NB4 (cell line): ENCODE measurements at places on chromosomes 4 and X.
A peak's percentile ranks its signal among the peaks of the same experiment; 100 is the strongest.

- no peak for DNase-seq
Measured at GRCh38 chr4:127182687-127183086, 450.1 kb upstream of the INTU start.

DNA sequence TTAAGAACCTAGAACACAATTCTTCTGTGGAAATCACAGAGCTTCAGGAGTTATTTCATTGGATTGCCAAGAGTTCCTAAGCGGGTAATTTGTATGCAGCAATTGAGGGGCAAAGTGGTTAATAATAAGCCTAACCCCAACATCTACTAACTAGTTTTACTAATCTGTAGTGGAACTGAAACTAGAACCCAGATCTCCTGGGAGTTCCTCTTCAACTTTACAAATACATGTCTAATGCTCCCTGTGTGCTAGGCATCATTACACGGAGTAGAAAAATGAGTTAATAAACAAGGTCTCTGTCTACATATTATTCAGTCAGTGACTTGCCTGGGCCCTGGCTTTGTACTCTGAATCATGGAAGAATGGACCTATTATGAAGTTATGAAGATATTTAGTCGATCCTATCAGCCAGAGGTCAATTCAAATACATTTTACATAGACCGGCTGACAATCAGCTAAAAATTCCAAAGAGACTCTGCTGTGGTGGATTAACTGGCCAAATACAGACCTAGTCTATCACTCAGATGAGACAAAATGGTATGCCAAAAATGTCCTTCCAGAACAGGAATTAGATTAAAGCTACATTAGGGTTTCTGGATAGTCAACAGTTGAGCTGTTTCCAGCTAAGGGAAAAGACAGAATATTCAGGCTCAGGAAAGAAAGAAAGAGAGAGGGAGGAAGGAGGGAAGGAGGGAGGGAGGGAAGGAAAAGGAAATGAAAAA is 326.0 kb downstream of the FBXW7 start:
- no peak for DNase-seq

DNA sequence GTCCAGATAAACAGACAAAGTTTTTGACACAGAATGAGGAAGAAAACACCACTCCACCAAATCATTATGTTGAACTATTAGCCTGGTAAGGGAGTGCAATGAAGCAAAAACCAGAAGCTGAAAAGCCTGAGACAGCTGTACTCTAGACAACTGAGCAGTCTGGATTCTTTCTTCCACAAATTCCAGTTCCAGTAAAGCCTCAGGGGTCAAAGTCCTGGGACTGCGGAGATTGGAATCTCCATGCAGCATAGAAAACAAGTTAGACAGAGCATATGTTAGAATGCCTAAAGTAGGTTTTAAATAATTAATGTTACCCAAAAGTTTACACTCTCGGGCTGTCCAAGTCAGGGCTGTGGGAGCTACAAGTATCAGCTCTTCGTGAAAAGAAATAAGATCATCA is 263.2 kb downstream of the TECRL start:
- DNase-seq: no peak

GRCh38 chrX:20521222-20521621 is 254.5 kb upstream of the RPS6KA3 start:
- DNase-seq: no peak

DNA sequence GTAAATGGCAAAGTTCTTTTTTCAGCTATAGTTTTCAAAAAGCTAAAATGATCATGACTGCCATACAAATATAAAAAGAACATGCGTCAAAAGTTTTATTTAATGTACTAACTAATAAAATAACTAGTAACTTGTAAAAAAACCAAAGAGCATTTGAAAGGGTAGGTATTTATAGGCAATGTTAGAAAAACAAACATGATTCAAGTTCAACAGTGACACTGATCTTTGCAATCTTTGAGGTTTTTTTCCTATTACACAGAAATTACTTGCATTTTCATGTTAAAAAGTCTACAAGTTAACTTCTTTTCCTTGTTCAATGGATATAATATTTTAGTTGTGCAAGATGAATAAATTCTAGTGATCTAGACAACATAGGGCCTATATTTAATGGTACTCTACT is 72.3 kb upstream of the GRID2 start:
- no peak for DNase-seq

- DNase-seq: no peak
Measured at GRCh38 chr4:22202975-22203710, 254.6 kb upstream of the KCNIP4 start.

DNA sequence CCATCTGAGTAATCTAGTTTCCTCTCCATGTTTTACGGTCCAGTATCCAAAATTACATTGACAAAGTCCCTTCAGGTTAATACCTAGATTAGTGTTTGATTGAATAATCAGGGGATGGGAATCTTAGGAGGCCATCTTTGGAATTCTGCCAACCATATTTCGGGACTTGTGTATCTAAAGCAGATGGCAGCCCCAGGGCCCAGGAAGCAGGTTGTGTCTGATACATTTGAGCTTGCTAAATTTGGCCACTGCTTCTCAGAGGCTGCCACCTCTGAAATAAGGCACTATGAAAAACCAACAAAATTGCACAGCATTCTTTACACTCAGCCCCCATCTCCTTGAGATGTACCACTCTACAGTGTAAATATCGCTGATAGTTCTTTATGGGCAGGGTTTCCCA is 102.1 kb downstream of the ASB9 start:
- DNase-seq: no peak

DNA sequence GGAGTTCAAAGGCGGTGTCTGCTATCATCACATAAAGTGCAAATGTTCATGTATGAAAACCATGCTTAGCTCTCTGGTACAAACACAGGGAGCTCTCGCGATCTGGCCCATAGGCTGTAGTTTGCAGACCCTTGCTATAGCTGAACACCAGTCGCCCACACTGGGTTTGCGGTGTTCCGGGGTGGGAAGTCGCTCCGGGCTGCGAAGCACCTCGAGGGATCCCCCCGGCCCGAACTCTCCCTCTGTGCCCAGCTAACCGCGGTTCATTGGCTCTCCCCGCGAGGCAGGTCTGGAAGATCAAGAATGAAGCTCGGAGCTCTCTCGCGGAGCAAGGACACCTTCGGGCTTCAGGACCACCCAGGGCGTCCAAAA is 341 bp upstream of the PRPS2 start:
- DNase-seq: no peak

DNA sequence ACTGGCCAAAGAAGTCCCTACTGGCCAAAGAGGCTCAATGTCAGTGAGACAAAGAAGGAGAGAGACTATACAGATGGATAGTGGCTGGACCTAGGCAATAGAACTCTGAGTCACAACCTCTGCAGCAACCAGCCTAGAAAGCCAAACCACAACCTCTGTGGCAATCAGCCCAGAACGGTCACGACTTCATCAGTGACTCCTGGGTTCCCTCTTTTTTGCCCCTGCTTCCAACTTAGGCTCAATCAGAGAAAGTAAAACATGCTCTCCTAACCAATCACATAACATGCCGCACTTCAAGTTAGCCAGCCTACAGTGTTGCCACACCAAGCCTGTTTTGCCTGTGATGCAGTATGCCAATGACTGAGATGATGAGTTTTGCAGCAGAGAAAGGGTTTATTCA is 203.4 kb downstream of the ANAPC10 start:
- DNase-seq: peak; percentile 75

DNA sequence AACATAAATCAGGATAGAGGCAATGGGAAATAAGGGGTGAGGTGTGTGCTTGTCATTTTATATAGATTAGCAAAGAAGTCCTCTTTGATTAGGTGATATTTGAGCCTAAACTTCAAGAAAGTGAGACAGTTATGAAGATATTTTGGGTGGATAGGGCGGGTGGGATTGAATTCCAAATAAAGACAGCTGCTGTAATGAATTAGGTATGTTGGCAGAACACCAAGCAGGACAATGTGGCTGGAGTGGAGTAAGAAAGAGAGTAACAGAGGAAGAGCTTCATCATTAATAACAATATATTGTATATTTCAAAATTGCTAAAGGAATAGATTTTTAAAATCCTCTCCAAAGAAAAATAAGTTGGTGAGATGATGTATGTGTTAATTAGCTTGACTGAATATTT is 91.0 kb upstream of the CENPE start:
- DNase-seq: no peak

GRCh38 chr4:141416677-141417363 is 196.1 kb downstream of the ZNF330 start:
- no peak for DNase-seq

- no peak for DNase-seq
Measured at GRCh38 chrX:138708268-138708667, 3.2 kb downstream of the FGF13 start.

GRCh38 chr4:7298619-7299009 is 106.3 kb downstream of the SORCS2 start:
- no peak for DNase-seq

DNA sequence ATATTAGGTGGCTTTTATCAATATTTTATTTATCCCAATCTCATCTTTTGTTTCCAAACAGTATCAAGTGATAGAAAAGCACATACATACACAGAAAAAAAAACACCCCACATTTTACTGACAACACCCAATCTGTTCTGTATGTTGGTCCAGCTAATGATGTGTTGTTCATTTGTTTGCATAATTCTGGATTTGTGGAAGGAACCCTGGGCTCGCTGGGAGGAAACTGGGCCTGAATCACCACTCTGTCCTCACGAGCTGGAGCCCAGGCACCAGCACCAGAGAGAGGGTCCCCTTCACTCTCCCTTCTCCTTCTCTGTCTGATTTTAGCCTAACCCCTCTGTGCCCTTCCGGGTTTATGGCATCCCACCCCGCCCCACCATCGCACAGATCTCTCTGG is 79.8 kb downstream of the PSAPL1 start:
- no peak for DNase-seq

- no peak for DNase-seq
Measured at GRCh38 chr4:66169341-66169740, 499.1 kb upstream of the EPHA5 start.

GRCh38 chrX:134206221-134206620 is 30.8 kb upstream of the CCDC160 start:
- DNase-seq: no peak

- no peak for DNase-seq
Measured at GRCh38 chr4:174933083-174933482, 14.9 kb downstream of the ADAM29 start.

GRCh38 chr4:152357206-152357605 is 178.7 kb downstream of the FBXW7 start:
- DNase-seq: peak; percentile 50

DNA sequence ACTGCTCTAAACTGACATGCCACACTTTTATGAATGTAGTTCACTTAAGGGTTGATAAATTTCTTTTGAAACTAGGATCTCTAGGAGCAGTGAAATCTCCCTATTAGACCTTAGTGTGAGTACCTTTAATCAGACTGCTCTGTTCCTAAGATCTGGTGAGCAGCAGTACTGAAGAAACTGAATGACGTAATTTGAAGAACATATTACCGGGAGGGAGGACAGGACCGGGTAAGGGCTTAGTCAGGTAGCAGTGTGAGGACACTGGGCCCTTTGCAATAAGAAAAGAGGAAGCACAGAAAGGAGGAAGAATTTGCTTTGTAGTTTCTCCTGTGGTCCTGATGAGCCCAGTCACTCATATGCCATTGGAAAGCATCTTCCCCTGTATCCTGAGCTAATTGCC is 255.2 kb downstream of the THOC2 start:
- DNase-seq: peak; percentile 8

GRCh38 chr4:96753216-96753615 is 913.3 kb downstream of the PDHA2 start:
- no peak for DNase-seq

GRCh38 chrX:15854080-15854655 is 445 bp downstream of the AP1S2 start:
- DNase-seq: peak; percentile 49

- no peak for DNase-seq
Measured at GRCh38 chr4:8280158-8280875, 10.8 kb downstream of the HTRA3 start.
